ENCODE measurements at places on chromosomes 3 and 15.

GRCh38 chr15:23762026-23762425, 74.9 kb upstream of the NDN start:
- no peak for DNase-seq

DNA sequence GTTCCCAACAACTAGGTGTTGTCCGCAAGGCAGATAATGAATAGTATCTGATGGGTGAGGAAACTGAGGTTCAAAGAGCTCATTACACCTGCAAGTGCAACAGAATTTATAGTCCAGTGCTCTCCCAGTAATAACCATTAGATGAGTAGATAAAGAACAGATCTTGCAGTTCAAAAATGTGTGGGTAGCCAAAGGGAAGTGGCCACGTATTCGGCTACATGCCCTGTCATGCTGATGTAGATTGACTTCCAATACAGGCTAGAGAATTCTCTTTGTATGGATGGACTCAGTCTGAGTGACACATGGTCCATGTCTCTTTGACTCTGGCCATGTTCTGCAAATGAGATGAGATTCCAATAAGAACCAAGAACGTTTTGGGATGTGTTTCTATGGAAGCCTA, 187.9 kb upstream of the LPP start:
- DNase-seq = no peak

- no peak for DNase-seq
Measured at GRCh38 chr3:125003859-125004595, 51.8 kb downstream of the HEG1 start.

GRCh38 chr3:24514119-24514518, 19.5 kb upstream of the THRB start:
- DNase-seq = no peak

GRCh38 chr3:58604031-58604430, 26.8 kb upstream of the FAM107A start:
- no peak for DNase-seq

DNA sequence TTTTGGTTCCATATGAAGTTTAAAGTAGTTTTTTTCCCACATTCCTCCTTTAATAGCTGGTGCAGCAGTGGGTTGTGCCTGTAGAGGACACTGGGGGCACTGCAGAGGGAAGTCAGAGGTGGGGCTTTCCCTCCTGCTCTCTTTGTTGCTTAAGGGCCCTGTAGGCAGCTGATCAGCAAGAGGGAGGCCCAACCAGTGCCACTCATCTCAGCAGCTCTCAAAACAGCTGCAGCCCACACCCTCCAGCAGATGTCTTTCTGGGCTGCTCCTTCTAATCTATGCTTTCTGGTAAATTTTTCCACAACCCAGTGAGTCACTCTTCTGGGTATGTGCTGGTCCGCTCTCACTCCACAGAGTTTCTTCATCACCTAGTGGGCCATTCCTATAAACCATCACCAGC, 263.8 kb downstream of the FEZF2 start:
- DNase-seq = peak; percentile 63

DNA sequence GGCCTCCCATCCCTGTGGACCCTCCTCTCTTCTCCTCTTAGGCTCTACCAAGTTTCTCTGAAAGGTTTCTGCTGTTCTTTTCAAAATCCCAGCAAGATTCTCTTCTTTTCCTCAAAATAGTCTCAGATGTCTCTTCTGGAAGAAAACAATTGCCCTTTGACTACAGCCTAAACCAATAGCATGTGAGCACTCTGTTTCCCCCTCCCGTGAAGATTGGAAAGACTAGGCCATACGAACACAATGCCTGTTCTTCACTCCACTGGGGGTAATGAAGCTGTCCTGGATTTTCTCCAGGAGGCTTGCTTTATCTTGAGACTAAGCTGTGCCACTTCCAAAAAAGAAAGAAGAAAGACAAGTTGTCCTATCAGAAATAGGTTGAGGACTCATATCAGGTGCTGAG, 178.7 kb upstream of the MCTP2 start:
- no peak for DNase-seq

DNA sequence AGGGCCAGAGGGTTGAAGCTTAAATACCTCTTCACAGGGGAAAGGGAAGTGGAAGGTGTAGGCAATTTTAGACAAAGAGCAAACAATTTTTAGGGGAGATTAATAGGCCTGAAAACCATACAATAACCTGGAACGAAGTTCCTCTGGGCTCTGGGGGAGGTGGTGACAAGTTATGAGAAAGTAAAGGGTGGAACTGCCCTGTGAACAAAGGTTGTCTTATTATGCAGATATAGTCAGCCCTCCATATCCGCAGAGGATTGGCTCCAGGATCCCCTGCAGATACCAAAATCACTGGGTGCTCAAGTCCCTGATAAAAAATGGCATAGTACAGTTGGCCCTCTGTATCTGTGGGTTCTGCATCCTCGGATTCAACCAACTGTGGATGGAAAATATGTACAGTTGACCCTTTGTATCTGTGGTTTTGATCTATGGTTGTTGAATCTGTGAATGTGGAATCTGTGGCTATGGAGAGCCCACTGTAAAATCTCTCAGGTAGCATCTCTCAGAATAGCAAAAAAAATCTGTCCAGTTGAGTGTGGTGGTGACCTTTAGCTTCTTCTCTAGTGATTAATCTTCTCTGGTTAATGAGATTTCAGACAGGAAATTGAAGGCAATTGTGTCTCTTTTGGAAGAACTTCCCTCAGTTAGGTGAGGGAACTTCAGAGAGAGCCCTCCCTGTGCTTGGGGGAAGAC, 40.2 kb downstream of the CLEC3B start:
- peak; percentile 86 for DNase-seq

GRCh38 chr15:80140909-80141308, 11.9 kb upstream of the FAH start:
- no peak for DNase-seq

DNA sequence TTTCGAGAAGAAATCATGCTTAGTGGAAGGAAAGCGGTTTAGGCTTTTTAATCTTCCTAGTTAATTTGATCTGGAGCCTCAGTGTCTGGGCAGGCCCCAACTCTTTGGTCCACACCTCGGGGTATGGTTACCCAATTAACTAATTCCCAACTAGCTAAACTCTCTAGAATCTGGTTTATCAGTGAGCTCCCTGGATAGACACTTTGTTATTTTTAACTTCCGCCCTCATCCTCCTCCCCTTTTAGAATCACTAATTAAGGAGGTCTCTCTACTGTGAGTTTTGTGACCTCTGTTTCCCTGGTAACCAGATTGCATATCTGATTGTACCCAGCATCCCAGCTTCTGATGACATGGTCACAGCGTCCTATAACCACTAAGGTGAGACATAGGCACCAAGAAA, 112.2 kb downstream of the RARB start:
- no peak for DNase-seq

- DNase-seq = no peak
Measured at GRCh38 chr3:63857311-63857710, 6.3 kb downstream of the THOC7 start.

- DNase-seq = no peak
Measured at GRCh38 chr3:128967748-128968355, 26.0 kb downstream of the CFAP92 start.

Measured in RCC 7860 (cell line).